Activated T-cell treated with anti-CD3 and anti-CD28 coated beads, Interleukin-2, amount 50 U/mL, for 4 hours (primary cell): ENCODE measurements at places on chromosomes 3 and 15.

- no peak for DNase-seq
Measured at GRCh38 chr15:68430471-68431036, 1.4 kb downstream of the ITGA11 start.

DNA sequence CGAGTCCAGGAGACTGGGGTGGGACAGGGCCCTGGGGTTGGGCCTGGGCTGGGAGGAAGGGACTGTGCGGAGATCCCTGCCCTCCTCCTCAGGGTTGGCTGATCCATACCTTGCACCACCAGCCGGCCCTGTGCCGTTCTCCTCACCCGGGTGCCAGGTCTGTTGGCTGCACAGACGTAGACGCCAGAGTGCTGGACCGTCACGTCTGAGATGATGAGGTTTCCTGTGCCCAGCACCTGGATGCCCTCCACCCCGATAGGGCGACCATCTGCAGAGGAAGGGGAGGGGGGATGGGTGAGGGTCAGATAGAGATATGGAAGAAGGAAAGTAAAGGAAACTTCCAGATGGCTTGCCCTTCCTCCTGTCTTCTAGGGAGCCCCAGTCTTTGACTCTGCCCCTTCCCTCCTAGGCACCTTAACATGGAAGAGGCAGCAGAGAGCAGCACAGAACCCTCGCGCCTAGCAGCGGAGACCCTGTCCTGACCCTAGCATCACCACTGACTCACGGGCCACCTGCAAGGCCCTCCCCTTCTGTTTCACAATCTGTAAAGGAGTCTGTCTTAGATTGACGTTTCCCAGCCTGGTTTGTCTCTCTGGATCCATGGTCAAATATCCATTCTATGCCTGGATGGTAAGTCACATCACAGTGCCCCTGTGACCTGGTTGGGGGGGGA, 28.8 kb downstream of the RNU5B-1 start:
- no peak for DNase-seq

- no peak for DNase-seq
Measured at GRCh38 chr15:75666823-75667501, 19.2 kb downstream of the SNX33 start.

DNA sequence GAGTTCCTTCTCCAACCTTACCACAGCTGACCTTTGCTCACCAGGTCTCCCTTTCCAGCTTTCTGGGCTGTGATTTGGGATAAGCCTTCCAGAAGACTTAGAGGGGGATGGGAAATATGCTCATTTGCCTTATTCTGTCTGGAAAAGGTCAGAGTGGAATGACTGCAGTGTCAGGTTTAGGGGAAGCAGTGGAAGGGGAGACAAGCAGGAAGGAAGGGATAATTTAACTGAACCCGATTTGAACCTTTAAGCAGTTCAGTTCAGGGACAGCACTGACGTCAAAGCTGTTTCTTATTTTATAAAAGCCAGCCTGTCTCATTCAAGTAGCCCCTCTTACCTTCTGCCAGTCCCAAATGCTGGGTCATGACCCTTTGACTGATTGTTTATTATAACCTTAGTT, 418.4 kb upstream of the RARB start:
- no peak for DNase-seq

DNA sequence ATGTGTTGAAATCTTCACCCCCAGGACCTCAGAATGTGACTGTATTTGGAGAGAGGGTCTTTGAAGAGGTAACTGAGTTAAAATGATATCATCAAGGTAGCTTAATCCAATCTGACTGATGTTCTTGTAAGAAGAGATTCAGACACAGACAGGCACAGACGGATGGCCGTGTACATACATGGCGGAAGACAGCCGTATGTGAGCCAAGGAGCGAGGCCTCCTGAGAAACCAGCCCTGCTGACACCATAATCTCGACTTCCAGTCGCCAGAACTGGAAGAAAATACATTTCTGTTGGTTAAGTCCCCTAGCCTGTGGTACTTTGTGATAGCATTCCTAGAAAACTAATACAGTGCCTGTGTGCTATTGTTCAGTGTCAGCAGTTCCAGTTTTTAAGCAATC, 73.6 kb downstream of the APBA2 start:
- DNase-seq, result no peak

- DNase-seq, result no peak
Measured at GRCh38 chr15:69623392-69624154, 171.0 kb downstream of the RPLP1 start.
